Esophagus mucosa (tissue), 1 donor: ENCODE measurements at places on chromosomes 7 and 10. TPM values are rescaled to one million over a fixed set of nuclear protein-coding genes. Genes with fewer than 3 reads are reported as not detected.

CDHR3 gene
- total RNA-seq, result 1.00 TPM

DNA sequence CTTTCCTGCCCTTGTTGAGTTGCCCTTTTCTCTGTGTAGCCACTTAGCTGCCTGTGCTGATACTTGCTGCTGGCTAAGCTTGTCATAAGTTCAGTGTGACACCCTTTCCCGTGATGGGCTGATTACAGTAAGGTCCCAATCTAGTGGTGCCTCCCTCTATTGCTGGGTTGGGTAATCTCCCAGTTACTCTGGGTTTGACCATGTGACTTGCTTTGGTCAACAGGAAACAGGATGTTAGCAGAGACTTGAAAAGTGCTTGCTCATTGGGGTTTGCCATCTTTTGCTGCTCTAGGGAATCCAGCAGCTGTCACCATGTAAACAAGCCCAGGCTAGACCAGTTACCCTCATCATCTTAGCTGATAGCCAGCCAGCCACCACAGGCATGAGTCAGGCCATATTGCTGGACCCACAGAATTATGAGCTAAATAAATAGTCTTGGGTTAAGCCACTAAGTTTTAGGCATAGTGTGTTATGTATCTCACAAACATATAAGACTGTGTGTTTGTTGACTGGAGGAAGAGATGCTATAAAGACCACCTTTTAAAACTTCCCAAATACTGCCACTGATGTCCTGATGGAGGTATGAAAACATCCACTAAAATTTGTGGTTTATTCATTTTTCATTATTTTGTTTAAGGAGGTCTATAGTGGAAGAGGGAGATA, 4.0 kb upstream of the LEP start:
- peak; percentile 96 for ATAC-seq

GRCh38 chr7:104288137-104288536, 40.3 kb upstream of the LHFPL3 start:
- no peak for ATAC-seq

- no peak for ATAC-seq
Observed at GRCh38 chr7:35384761-35385700, 131.1 kb upstream of the TBX20 start.

DNA sequence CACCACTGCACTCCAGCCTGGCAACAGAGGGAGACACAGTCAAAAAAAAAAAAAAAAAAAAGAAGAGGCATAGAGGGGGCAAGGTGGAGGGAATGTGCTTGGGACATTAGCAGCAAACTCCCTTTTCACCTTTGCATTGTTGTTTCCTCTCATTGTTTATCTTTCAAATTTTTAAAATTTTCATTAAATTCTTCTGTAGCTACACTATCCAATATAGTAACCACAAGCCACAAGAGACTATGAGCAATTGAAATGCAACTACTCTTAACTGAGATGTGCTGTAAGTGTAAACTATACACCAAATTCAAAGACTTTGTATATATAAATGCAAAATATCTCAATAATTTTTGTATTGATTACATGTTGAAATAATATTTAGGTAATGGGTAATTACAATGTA, 43.4 kb downstream of the EBLN1 start:
- ATAC-seq, result no peak

DNA sequence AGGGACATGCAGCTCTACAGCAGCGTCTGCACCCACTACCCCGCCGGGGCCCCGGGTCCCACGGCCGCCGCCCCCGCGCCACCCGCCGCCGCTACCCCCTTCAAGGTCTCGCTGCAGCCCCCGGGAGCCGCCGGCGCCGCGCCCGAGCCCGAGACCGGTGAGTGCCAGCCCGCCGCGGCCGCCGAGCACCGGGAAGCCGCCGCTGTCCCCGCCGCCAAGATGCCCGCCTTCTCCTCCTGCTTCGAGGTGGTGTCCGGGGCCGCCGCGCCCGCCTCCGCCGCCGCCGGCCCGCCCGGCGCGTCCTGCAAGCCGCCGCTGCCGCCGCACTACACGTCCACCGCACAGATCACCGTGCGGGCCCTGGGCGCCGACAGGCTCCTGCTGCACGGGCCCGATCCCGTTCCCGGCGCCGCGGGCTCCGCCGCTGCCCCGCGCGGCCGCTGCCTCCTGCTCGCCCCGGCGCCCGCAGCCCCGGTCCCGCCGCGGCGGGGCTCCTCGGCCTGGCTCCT, 631 bp downstream of the OTUD1 start:
- ATAC-seq, result no peak

DNA sequence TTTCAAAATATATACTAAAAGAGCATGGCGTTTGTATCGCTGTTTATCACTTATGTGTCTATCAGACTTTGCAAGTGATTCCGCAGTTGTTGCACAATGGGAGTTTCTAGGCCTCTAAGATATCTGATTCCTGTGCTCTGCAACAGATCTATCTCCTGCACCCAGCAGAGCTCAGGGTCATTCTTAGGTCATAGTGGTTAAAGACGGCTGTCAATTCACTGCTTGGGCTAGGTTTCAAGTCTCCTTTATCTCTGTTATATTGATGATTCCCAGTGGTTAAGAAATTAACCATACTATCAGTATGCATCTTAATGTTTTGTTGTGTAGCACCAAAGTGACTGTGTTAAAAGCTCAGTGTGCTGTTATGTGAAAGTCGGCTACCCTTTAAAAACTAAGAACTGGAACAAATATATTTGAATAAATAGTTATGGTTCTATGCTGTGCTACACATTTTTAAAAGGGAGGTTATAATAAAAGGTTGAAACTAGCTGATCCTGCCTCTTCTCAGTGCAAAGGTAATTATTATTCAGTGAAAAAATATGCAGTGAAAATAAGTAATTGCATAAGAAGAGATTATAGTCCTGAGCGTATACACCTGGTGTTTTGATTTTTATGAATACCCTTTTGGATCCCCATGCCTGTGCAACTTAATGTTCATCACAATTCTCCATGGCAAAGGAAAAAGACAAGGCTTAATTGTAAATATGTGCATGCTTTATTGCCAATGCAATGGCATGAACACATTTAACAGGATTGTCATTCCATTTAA, 24.0 kb downstream of the HOXA1 start:
- ATAC-seq, result no peak

DNA sequence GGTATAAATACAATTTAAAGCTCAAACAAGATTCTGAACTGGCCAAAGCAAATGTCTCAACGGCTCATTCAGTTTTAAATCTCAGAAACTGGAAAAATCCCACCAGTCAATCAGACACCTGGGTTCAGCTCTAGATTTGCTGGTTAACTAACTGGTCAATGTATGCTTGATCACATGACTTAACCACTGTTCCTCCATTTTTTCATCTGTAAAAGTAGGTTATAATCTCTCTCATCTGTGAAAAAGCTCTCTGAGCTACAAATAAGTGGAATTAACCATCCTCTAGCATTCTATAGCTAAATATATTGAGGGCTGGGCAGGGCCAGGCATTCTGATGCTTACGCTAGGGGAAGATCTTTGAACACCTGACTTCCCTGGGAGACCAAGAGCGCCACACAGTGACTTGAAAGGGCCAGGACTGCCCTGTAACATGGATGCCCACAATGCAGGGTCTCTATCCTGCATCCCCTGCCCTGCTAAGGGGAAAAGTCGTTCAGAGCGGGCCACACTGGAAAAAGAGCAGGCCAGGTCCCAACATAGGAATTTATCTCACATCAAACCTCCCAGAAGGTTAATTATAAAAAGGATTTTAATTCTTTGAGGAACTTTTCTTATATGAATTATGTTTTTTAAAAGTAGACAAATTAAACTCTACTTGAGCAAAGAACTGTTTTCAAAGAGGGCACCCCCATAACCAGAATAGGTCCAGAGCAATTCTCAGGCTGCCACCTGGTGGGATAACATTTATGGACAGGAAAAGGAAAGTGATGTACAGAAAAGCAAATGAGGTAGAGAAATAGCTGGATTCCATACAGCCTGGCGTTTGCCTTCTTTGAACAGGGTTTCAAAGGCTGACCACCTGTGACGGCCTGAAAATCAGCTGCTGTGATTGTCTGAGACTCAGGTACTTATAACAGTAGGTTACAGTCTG, 1.8 kb downstream of the RP9 start:
- peak; percentile 45 for ATAC-seq

DNA sequence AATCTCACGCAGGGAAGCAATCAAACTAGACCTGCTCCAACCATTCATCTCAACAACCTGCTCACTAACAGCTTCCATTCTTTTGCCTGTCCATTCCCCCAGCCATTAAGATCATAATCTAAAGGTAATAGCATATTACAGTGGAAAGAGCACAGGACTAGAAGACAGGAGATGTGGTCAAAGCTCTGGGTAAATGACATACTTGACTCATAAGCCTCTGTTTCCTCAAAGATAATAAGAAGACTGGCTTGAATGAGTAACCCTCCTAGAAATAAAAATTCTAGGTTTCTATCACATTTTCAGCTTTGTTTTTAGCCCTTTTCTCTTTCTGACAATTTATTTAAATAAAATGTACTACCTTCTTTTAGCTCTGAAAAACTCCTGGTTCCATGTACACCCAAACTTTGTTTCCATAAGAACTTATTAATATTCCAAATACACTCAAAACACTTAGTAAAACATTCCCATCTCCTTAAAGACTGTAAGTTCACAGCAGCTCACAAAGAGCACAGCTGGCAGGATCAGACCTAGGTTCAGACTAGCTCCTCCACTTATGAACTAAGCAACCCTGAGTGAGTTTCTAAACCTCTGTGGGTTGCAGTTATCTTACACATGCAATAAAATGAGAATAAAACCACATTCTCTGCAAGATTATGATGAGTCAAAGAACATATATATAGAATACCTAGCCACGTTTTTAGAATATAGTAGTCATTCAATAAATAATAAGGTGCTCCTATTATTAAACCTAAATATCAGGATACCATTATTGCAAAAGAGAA, 11.6 kb downstream of the FAM204A start:
- ATAC-seq, result no peak

DNA sequence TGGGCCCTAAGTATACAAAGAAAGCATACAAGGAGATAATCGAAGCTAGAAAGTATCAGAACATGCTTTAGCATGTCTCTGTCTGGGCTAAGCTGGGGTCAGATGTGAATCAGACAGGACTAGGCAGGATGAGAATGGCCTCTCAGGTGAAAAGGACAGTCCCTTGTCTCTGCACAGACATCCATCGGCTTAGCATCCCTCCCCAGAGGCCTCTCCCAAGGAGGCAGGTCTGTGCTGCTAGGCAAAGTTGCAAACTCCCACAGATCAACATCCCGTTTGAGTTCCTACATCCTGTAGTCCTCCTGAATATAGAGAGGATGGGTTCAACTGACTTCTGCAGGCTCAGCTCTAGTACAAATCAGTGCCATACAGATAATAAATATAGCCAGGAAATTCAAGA, 24.5 kb downstream of the CHST15 start:
- peak; percentile 31 for ATAC-seq

DNA sequence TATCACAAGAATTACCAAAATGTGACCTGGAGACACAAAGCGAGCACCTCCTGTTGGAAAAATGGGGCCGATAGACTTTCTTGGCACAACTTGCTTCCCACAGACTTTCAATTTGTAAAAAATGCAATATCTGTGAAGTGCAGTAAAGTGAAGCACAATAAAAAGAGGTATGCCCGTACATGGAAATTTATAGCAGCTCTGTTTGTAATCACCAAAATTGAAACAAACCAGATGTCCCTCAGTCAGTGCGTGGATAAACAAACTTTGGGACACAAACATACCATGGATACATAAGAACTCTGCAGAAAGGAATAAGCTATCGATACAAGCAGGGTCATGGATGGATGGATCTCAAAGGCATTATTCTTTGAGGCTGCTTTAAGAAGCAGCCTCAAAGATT, 33.6 kb downstream of the ARID5B start:
- ATAC-seq, result no peak

DNA sequence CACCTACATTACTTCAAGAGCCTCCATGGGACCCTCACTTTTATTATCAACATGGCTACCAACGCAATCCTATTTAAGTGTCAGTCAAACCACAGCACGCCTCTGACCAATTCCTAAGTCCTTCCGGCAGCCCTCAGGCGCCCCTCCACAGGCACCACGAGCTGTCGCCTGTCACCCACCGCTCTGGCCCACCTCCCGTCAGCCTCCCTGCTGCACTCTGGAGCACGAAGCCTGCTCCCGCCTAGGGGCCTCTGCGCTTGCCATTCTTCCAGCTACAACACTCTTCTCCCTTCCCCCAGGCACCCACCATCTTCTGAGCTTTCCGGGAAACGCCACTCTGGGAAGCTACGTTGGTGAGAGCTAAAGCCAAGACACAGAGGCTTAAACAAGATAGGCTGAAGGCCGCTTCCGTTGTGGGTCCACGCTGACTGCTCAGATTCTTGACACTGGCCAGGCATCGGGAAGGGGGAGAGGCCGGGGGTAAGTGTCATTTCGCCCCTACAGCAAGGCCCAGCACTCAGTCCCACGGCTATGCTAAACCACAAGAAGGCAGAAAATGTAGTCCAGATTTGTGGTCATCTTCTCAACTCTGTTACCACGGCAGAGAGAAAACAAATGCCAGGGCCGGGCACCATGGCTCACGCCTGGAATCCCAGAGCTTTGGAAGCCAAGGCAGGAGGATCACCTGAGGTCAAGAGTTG, 56.7 kb downstream of the GNA12 start:
- ATAC-seq, result no peak

DNA sequence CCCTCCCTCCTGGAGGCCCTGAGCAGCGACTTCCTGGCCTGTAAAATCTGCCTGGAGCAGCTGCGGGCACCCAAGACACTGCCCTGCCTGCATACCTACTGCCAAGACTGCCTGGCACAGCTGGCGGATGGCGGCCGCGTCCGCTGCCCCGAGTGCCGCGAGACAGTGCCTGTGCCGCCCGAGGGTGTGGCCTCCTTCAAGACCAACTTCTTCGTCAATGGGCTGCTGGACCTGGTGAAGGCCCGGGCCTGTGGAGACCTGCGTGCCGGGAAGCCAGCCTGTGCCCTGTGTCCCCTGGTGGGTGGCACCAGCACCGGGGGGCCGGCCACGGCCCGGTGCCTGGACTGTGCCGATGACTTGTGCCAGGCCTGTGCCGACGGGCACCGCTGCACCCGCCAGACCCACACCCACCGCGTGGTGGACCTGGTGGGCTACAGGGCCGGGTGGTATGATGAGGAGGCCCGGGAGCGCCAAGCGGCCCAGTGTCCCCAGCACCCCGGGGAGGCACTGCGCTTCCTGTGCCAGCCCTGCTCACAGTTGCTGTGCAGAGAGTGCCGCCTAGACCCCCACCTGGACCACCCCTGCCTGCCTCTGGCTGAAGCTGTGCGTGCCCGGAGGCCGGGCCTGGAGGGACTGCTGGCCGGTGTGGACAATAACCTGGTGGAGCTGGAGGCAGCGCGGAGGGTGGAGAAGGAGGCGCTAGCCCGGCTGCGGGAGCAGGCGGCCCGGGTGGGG, 2.2 kb downstream of the TRIM56 start:
- ATAC-seq, result peak; percentile 3

GRCh38 chr10:61921143-61921542, 19.6 kb downstream of the ARID5B start:
- no peak for ATAC-seq
